ENCODE measurements at places on chromosomes 12 and 14.
A peak's percentile ranks its signal among the peaks of the same experiment; 100 is the strongest.

GRCh38 chr12:119668324-119668841 lies 450 bp downstream of the PRKAB1 start:
- no peak for DNase-seq

DNA sequence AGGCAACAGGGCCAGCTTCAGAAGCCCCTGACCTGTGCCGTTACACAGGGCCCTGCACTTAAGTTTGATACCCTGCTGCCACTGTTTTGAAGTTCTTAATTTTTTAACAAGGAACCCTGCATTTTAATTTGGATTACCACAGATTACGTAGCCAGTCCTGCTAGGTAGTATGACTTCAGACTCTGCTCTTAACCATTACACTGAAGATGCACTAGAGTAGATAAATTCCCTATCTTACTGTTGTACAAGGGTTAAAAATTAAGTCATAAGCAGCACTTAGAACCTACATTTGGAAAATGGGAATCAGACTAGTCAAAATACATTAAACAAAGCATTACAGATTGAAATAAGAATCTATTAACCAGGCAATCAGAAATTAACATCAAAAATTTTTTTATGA lies 2.3 kb downstream of the GNPNAT1 start:
- DNase-seq = no peak

DNA sequence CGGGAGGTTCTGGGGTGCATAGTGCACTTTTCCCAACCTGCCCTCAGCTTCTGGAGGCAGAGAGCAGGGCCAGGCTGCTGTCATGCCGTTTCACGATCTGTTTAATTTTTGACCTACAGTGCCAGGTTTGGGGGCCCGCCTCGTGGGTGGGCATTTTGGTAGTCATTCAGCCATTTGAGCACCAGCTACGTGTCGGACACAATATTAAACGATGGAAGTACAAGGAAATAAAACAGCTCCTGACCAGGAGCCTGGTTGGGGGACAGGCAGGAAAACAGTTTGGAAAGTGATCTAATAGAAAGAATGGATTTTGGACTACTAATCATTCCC lies 708 bp downstream of the FNTB start:
- no peak for DNase-seq

- peak; percentile 8 for DNase-seq
These were observed 50.2 kb downstream of the SETD3 start for GRCh38 chr14:99430491-99430890.

DNA sequence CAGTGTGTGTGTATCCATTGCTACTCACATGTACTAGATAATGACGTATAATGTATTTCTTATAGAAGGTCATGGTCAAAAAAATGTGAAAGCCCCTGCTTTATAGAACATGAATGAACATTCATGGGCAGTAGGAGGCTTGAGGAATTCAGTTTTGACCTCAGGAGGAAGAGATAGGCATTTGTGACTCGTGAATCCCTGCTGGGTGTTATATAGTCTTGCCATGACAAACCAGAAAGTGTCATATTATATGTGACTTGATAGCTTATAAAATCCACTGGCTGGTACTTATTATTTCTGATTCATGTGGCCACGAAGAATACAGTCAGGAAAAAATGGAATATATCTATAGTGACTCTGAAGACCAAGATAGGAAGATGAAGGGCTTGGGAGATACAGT lies 287.6 kb downstream of the CEP128 start:
- DNase-seq = no peak

- DNase-seq = no peak
These were observed 95.4 kb downstream of the PTPRO start for GRCh38 chr12:15417691-15418090.

DNA sequence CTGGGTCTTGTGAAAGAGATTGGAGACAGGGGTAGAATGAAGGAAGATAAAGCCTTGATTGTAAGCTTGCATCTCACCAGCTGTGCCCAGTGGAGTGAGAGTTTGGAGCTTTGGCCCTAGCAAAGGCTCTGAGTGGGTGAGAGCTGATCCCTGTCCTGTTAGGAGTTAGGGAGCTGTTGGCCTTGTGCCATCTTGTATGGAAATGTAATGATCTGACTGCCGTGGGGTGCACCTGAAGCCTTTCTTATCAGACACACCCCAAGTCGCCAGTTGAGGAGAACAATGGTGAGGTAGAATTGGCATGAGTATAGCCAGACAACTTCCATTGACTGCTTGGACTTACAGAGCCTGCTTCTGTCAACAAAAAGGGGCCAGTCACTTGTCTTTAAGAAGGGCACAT lies 130.1 kb downstream of the PRKCH start:
- DNase-seq = no peak

DNA sequence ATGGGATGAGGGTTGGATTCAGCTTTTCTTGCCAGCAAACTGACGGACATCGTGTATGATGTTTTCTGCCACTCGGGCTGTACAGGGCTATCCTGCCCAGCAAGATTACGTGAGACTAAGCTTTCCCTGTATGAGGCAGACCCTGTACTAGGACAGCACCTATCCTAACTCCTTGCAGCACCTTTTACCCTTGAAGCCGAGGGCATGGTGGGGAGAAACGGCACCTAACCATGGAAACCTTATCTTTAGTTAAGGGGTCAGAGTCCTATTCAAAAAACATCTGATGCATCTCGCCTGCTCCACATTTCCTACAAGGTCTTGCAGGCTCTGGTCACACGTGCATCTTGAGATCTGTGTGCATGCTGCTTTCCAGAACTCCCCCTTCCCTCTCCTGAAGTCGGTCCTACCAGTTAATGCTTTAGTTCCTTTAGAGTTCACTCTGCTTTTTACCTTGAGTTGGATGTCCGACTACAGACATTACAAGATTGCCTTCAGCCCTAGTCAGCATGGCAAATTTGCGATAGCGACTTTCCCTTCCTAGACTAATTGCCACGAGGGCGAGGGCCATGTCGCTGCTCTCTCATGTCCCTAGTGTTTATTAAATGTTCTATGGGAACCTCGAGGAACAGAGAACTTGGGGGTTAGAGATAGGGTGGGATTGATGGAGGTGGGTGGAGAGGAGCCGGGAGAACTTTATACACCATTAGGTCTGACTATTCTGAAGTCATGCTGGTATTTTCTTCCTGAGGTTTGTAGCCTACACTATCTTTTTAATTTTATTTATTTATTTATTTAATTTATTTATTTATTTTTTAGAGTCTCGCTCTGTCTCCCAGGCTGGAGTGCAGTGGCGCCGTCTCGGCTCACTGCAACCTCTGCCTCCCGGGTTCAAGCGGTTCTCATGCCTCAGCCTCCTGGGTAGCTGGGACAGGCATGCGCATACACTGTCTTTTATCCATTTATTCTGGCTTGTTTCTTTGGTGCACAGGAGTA lies 6.6 kb downstream of the RAN start:
- no peak for DNase-seq

Data from activated CD4-positive, alpha-beta T cell treated with anti-CD3 and anti-CD28 coated beads, Interleukin-2, Interleukin-4, amounts not matched to agents 100 ng/mL and 50 ng/mL, durations not matched to agents 16 hours and 8 hours (primary cell).